ENCODE measurements at places on chromosomes 1 and 21. TPM values are rescaled to one million over a fixed set of nuclear protein-coding genes. Genes with fewer than 3 reads are reported as not detected.

The MCOLN2 gene
- total RNA-seq = 1.7 TPM

The TFF2 gene
- not detected for total RNA-seq

The BATF3 gene
- total RNA-seq = 31.4 TPM

The CCDC181 gene
- 0.17 TPM for total RNA-seq

The RPS6KC1 gene
- total RNA-seq = 11.5 TPM

The MROH9 gene
- total RNA-seq = not detected

The PCBP3 gene
- total RNA-seq = 0.80 TPM

The NECTIN4 gene
- total RNA-seq = 1.6 TPM

The COL9A2 gene
- total RNA-seq = 0.19 TPM

The HSD3B1 gene
- not detected for total RNA-seq

The USF1 gene
- 53.1 TPM for total RNA-seq

The ZBTB8A gene
- total RNA-seq = 2.9 TPM

The TADA1 gene
- 13.6 TPM for total RNA-seq

The RFX5 gene
- total RNA-seq = 27.6 TPM

The PTGS2 gene
- 10.0 TPM for total RNA-seq

The PKLR gene
- not detected for total RNA-seq
